ENCODE measurements at places on chromosomes 7 and 10.

DNA sequence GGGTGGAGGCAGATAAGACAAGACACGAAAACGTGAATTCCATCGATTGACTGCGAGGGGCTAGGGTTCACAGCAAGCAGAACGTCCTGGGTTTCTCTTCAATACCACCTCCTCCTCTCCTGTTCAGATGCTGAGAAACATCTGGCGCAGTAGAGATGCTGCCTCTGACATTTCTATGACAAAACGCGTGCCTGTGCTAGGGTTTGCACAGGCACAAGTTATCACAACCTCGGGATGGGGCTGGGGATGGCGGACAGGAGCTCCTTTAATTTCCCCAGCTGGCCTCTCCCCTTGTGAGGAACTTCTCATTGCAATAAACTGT lies 99.8 kb upstream of the SVIL start:
- DNase-seq: peak; percentile 63

GRCh38 chr10:66538371-66538770 lies 387.5 kb upstream of the LRRTM3 start:
- no peak for DNase-seq

DNA sequence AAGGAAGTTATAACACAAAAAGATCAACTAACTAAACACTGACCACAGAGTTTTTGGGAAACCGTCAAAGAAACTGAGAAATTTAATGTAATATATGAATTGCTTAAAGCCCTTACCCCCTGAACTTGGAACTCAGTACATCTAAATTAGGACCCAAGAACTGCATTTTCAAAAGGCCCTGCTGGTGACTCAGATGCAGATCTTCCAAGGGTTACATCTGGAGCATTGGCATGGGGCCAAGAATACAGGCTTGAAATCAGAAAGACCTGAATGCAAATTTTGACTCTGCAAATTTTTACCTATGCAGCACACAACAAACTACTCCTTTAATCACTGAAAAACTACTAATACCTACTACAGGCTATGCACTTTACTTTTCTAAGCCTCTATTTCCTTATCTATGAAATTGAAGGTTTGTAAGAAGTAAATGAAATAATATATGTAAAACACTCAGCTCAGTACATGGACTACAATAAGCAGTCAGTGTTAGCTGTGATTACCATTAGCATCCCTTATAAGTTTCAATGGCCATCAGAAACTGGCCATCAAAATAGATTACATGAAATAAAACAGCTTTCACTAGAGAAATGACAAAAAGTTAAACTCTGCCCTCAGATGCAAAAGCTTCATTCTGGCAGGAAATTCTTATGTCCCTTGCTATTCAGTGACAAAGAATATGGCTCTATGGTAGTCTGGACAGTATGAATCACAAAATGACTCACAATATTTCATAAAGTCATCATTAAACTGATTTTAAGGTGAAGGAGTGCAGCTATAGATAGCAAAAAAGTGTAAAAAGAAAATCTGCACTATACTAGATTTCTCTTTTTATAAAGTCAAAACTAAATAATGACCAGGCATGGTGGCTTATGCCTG lies 43.6 kb downstream of the NSUN6 start:
- DNase-seq: peak; percentile 80

GRCh38 chr10:5165738-5166137 lies 19.2 kb downstream of the AKR1C8 start:
- DNase-seq: peak; percentile 11

DNA sequence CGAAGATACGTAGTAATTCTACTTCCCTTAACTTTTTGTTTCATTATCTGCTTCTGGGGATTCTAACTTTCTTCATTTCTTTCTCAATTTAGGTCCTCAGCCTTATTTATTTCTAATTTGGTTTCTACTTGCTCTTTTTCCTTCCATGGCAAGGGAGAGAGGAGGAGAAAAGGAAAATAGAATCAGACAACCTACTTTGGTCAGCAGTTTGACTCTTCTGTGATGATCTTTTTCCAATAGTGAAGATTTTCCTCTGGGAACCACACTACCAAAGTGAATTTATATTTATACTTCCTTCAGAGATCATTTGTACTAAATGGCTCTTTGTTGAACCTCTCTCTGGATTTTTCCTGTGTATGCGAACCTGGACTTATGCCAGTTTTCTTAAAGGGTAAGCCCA lies 90.2 kb downstream of the TMEM26 start:
- no peak for DNase-seq

- DNase-seq: no peak
Measured at GRCh38 chr10:12051241-12051640, 8.6 kb upstream of the UPF2 start.

DNA sequence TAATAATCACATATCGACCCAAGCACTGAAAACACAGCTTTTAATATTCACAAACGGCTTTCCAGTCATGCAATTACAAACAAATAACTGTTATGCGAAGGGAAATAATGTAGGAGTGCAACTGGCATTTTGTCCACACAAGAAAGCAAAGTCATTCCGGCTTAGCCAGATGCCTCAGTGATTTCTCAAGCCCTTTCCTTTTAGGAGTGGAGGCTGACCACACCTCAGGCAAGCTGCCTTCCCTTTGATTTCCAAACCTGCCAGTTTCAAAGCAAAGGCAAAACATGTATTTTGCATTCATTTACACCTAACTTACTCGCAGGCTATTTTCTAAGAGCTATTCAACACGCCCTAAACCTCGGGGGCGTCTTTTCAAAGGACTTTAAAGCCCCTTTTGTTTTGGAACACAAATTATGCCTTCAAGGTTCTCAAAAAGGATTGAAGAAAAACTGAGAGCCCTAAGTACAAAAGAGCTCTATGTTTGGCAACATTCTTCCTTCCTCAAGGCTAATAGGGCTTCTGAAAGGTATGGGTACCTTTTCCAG lies 109.6 kb downstream of the CPXM2 start:
- DNase-seq: no peak

GRCh38 chr7:142805350-142806021 lies 34.7 kb downstream of the PRSS2 start:
- no peak for DNase-seq

GRCh38 chr7:126436213-126436868 lies 816.4 kb downstream of the GRM8 start:
- DNase-seq: peak; percentile 19

DNA sequence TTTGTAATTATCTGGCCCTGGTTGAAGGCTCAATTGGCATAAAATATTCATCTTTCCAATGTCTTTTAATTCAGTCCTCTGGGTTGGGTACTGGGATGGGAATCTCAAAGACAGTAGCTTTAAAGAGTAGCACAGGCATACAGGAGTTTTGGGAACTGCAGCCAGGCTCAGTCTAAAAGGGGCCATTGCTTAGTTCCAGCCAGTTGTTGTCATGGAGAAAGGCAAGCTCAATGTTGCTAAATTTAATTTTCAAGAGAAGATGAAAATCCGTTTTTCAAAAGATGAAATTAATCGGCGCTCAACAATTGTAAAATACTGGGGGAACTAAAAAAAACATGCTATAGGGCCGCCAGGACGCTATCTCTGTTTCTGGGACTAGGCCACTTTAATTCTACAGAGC lies 375.1 kb downstream of the PHTF2 start:
- no peak for DNase-seq

Measured in NCI-H69 (cell line).